ENCODE measurements at places on chromosomes 12 and 14.

- DNase-seq, result no peak
Observed at GRCh38 chr12:92019491-92020277, 126.0 kb downstream of the BTG1 start.

DNA sequence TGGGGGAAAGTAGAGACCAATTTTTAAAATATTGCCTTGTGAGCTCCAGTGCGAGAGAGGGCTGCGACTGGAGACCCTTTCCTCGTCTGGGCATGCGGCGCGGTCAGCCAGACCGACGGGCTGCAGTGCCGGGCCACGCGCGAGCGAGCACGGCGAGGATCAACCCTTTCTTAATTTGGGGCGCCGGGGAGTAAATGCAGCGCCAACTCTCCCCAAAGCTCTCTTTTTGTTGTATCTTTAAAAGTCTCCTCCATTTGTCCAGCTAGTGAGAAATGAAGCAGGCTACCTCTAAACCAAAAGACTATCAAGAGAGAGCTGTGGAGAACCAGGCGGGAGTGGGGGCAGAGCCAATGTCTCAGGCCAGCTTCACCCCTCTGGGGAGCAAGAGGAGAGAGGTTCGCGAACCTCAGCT lies 1.4 kb downstream of the SIX1 start:
- DNase-seq, result no peak

- DNase-seq, result no peak
Observed at GRCh38 chr12:53500142-53500775, 824 bp upstream of the TARBP2 start.

DNA sequence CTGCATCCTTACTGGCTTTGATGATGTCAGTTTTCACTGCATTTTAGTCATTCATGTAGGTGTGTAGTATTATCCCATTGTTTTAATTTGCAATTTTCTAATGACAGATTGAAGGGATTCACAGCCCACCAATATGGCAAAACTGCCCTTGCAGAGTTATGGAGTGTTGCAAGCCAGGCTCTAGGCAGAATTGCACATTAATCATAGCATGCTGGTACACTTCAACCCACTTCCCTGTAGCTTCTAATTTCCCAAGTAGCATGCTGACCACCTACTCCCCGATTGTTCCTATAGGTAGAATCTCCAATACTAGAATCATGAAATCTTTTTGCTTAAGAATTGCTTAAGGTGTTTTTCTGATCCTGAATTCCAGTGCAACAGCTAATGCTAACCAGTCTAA lies 5.2 kb upstream of the RNASE6 start:
- DNase-seq, result no peak

DNA sequence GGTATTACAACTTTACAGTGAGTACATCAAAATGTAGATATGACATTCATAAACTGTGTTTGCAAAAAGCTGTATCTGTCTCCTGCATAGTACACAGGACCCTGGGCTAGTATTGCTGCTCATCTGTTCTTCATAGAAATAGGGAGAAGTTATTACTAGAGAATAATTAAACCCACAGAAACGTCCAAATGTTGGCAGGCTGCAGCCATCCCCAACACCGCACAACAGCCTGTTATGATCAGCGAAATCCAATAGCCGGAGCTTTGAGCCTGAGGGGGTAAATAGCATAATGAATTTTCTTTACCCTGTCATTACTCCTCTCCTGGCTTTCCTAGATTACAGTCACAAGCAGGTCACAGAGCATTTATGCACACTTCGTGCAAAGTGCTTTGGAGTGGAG lies 178.0 kb downstream of the DACT1 start:
- no peak for DNase-seq

All from stimulated activated CD8-positive, alpha-beta memory T cell treated with anti-CD3 and anti-CD28 coated beads, Interleukin-7, amount 100 ng/mL, for 48 hours (primary cell).